MV-4-11 (cell line): ENCODE measurements at places on chromosomes 5 and 9.

GRCh38 chr5:142881784-142882126 is 111.6 kb downstream of the ARHGAP26 start:
- DNase-seq: no peak

GRCh38 chr9:99809586-99810319 is 11.9 kb upstream of the NR4A3 start:
- DNase-seq: no peak

GRCh38 chr9:121963528-121963995 is 129.5 kb downstream of the TTLL11 start:
- no peak for DNase-seq

DNA sequence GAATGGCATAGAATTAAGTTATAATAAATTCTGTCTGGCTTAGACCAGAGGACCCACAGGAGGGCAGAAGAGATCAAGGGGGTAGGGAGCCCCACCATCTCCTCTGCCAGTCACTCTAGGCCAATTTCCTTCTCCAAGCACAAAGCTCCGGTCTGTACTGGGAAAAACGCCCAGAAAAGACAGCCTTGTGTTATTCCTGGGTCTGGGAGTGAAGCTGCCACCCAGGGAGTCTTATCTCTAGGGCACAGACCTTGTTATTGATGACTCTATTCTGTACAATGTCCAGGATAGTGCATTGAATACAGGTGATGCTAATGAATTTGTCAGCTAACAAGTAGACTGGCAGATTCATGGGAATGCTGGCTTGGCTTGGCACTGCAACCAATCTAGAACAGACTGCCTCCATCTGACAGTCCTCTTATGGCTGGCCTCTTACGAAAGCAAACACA is 60.7 kb downstream of the MED27 start:
- no peak for DNase-seq

DNA sequence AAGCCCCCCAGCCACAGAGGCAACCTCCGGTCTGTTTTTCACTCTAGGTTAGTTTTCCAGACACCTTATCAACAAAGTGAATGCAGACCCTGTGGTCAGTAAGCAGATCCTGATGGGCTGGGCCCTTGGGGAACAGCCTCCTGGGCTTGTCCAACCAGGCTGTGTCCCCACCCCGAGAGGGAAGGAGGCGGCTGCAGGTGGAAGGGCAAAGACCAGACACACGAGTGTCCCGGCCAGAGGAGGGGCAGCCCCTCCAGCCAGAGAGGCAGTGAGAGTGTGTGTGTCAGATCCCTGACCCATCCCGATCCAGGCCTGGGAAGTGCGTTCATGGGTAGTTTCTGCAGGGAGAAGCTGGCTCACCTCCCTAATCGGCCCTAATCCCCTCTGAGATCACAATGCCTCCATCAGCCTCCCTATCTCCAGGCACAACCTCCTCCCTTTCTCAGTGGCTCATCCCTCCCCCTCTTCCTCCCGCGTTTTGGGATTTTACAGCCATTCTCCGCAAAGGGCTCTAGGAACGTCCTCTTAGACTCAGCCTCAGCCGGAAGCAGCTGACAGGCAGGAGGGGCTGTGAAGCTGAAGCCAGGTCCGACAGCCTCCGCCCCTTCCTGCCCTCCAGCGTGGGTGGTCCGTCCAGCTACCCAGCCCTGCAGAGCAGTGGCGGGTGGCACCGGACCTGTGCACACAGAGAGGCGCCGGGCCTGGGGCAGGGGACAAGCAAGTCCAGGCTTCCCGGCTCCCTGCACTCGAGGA is 9.7 kb downstream of the SLC12A7 start:
- no peak for DNase-seq

GRCh38 chr9:119701651-119702050 is 332.4 kb upstream of the BRINP1 start:
- no peak for DNase-seq

DNA sequence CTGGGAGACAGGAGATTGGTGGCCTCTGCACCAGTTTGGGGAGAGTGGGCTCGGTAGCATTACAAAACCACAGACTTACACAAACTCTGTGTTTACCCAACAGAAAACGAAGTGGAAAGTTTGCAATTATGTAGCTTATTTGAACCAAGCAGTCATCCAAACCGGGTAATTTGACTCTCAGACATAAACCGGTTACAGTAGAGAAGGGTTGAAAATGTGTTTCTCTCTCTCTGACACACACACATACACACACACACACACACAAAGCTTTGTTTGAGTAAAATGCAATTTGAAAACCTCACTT is 97.1 kb upstream of the ZNF608 start:
- DNase-seq: peak; percentile 10

DNA sequence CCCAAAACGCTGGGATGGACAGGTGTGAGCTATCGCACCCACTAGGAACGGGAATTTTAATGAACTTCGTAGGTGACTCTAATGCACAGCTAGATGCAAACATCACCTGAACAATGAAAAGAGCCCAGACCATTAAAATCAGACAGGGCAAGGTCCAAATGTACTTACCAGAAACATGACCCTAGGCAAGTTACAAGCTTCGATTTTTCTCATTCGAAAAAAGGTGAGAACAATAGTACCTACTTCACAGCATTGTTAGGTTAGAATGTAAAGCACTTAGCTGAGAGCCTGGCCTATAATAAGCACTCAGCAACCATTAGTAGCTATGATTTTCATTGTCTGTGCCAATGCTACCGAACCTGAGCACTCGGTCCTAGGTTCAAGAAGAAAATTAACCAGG is 5.8 kb upstream of the KLHL3 start:
- no peak for DNase-seq

- DNase-seq: no peak
Observed at GRCh38 chr9:93731963-93732362, 155.6 kb downstream of the PHF2 start.

DNA sequence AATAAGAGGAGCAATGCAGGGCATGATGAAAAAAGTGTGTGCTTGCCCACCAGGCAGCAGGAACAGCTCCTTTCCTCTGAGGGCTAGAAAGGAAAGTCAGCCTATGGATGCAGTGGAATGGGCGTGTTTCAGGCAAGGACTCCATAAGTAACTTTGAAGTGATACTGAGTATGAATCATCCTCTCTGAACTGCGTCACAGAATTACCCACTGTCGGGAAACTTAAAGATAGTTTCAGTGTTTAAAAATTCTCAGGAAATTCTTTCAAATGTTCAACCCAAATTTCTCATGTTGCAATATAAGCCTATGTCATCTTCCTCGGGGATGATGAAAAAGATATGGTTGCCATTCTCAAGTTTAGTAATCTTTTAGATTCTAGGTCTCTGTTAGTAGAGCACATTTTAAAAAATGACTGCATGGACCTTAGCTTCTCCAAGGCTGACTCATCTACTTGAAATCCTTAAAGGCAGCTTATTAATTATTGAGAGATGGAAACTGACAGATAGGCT is 27.7 kb downstream of the PTCD2 start:
- DNase-seq: peak; percentile 36

- no peak for DNase-seq
Observed at GRCh38 chr9:5714501-5715401, 85.8 kb downstream of the RIC1 start.

DNA sequence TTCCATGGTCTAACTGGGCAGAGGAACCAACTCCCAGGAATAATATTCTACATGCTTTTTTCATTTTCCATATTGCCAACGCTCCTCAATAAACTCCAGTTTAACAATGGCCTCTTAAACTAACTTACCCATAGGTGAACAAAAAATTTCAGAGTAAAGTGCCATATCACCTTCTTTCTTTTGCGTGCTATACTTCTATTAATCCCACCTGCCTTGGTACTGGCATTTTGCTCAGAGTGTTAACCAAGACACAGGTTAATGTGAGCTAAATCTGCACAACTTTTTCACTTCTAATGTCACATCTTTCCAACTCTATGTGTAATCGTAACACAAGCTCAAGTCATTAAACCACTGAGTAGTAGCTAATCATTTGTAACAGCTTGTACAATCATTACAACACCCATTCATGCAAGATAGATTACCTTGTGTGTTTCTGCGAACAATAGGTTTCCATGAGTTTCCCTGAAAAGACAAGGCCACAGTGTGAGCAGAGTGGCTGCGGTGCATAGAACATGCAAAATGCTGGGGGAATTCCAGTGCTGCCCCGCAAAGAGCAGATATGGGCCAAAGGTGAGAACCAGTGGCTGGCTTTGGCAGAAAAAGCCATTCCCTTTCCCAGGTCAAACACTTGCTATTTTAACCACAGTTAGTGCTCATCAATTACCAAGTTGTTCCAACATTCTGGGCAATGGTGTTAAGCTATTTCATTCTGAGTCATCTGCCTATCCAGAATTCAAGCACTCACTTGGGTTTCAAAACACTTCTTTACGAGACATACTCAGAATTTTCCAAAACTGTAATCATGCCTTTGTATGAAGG is 42.8 kb downstream of the TIMD4 start:
- DNase-seq: no peak

GRCh38 chr5:13946111-13946510 is 1.6 kb upstream of the DNAH5 start:
- DNase-seq: no peak

DNA sequence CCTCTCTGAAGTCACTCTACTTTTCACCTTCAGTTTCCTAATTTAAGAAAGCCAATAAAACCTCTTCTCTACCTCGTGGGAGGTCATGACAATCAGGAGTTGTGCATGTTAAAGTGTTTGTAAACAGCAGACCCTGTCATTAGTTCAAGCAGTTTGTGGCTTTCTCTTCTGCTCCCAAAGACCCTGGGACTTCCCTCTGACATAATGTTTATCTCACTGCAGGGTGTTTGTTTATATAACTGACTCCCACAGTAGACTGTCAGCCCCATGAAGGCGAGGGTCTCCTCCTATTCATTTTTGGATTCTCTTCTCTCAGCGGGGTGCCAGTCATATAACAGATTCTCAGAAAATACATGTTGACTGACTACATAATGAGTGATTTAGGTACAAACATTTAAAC is 360.0 kb upstream of the ZNF462 start:
- DNase-seq: no peak

GRCh38 chr9:89822996-89823395 is 218.2 kb downstream of the GADD45G start:
- DNase-seq: no peak

GRCh38 chr9:83242066-83242465 is 179.1 kb upstream of the RASEF start:
- DNase-seq: no peak

DNA sequence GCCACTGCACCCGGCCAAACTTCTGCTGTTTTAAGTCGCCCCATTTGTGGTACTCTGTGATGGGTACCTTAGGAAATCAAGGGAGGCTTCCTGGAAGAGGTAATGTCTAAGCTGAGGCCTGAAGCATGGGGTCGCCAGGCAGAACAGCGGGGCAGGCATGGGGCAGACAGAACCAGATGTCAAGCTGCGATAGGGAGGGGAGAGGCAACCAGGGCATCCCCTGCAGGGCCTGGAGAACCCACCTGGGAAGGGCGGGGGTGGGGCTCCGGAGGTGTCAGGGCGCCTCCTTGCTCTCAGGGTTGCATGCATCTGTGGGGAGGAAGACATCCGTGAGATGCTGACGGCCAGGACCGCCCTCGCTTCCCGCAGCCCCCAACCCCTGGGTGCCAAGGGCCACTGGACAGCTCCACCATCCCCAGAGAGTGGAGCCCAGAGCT is 2.8 kb downstream of the LCN15 start:
- DNase-seq: no peak

DNA sequence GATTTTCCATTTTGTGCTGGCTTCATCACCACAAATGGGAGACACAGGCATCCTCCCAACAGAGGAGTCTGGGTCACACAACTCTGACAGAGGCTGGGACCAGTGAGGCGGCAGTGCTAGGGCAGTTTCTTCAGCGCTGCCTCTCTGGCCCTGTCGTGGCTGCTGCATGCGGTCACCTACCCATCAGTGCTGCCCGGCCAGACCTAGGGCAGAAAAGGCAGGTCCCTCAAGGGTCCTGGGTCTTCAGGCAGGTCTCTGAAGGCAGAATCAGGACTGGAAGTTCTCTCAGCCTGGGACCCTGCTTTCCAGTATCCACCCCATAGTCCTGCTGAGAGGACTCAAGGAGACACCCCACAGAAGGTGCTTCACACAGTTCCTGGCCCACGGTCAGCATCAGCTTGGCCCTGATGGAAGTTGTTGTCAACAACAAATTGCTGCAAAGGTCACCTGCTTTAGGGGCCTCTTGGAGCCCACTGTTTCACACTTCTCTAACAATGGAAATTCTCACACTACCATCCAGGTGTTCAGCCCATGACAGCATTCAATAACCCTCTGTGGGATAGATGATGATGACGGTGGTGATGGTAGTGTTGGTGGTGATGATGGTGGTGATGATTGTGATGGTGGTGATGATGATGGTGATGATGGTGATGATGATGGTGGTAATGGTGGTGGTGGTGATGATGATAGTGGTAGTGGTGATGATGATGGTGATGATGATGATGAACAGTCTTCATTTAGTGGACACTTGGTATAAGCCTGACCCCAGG is 146.4 kb upstream of the PPP1R26 start:
- no peak for DNase-seq

DNA sequence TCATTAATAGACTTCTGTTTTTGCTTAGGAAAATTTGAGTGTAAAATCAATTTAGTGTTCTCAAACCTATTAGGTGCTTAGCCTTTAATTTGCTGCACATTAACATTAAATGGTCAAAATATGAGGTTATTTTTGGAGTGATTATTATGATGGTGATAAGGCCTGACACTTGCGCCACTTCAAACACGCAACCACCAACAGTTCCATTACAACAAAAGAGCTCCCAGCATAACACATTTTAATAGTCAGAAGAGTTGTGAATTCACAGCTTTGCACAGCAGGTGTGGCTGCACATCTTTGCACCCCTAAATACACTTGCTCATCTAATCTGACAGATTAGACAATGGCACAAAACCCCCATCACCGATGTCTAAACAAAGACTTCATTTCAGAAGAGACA is 940.7 kb downstream of the NR2F1-AS1 start:
- DNase-seq: no peak

GRCh38 chr5:96440185-96440538 is 7.1 kb upstream of the PCSK1 start:
- no peak for DNase-seq

GRCh38 chr5:154630410-154630809 is 124.8 kb upstream of the LARP1 start:
- DNase-seq: no peak

DNA sequence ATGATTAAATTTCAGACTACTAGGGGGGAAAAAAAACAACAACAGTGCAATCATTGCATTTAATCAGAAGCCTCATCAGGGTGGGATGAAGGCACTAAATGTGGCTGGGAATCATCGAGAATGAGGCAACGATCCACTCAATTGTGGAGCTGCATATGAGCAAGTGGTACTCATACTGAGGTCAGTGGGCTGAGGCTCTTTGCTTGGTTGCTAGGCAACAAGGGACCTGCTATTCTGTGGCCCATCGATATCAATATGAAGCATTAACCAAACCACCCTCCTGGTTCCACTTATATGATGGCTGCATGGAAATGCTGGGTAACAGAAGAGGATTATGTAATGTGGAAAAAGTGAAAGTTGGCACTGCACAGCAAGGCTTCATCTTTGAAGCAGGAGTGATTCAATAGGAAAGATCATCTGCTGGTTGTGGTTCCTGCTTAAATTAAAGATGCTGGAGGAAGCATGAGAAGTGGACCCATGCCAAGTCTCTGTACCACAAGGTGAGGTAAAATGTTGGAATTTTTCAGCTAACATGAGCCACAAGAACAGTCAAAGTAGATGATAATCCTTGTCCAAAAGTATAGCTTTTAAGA is 159.8 kb upstream of the HMHB1 start:
- peak; percentile 57 for DNase-seq

GRCh38 chr9:111926421-111926875 is 29.8 kb downstream of the UGCG start:
- peak; percentile 97 for DNase-seq
